ENCODE measurements at places on chromosomes 2 and 18.

DNA sequence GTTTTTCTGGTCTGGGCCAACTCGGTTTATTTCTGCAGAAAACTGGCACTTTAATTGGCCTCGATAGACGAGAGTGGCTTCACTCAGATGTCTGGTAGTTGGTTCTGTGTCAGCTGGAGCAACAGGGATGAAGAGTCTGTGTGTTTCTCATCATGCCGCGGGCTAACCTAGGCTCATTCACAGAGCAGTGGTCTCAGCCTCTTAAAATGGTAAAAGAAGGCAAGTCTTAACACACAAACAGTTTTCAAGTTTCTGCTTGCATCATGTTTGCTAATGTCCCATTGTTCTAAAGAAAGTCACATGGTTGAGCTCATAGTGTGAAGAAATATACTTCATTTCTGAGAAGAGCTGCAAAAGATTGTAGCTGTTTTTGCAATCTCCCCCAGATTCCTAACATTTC, 37.5 kb upstream of the ANXA4 start:
- peak; percentile 29 for DNase-seq

- DNase-seq, result no peak
Measured at GRCh38 chr2:229733611-229734245, 19.4 kb upstream of the DNER start.

- DNase-seq, result no peak
Measured at GRCh38 chr2:147456779-147457178, 388.1 kb upstream of the ACVR2A start.

DNA sequence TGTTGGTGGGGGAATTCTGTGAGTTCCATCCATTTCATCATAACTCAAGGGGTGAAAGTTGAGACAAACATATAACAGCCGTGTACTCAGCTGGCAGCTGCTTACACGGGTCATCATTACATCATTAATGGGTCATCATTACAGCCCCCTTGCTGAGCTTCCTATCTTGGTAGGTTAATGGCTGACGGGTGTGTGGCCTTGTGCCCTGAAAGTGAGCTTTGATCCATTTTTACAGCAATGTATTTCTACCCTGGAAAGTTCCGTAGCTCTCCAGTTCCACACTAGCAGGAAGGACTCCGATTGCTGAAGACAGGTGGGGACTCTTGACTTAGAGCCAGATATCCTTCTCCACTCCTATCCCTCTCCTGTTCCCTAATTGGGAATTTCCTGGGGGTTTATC, 105.2 kb upstream of the DLX2 start:
- peak; percentile 81 for DNase-seq

GRCh38 chr2:170226216-170226615, 48.3 kb downstream of the MYO3B start:
- DNase-seq, result no peak

DNA sequence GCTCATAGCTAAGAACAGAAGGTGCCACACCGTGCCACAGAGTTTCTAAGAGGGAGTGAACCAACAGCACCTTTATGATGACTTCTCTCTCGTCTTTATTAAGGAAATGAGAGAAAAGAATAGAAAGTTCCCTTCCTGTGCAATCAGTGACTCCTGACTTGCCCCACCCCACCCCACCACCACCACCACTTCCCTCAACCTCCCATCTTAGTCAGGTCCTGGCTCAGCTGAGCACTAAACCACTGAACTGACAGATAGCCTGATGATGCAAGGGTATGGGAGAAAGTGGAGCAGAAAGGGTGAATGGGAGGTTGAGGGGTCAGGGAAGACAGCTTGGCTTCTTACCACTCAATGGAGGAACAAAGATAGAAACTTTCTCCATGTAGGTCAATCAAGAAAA, 75.2 kb upstream of the RMDN2 start:
- DNase-seq, result no peak

GRCh38 chr2:63059793-63060471, 9.3 kb downstream of the OTX1 start:
- DNase-seq, result no peak

DNA sequence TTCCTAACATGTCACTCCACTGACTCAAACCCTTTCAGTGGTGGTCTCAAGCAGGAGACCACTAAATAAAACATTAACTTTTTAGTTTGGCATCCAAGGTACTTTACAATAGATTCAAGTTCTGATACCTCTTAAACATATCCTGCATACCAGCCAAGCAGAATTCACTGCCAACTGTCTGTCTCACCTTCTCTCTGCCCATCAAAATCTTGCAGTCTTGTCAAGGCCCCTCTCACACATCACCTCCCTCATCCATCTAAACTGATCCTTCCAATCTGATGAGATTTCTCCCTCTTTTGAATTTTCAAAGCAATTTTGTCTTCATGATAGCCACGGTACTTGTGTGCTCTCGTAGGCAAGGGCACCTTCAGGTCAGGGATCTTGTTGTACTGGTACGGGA, 43.7 kb downstream of the SATB2 start:
- no peak for DNase-seq

GRCh38 chr2:230137902-230138539, 69.3 kb upstream of the SLC16A14 start:
- DNase-seq, result no peak

- no peak for DNase-seq
Measured at GRCh38 chr2:136255648-136256461, 137.9 kb upstream of the CXCR4 start.

GRCh38 chr18:40041951-40042350, 1913.1 kb upstream of the PIK3C3 start:
- DNase-seq, result no peak

DNA sequence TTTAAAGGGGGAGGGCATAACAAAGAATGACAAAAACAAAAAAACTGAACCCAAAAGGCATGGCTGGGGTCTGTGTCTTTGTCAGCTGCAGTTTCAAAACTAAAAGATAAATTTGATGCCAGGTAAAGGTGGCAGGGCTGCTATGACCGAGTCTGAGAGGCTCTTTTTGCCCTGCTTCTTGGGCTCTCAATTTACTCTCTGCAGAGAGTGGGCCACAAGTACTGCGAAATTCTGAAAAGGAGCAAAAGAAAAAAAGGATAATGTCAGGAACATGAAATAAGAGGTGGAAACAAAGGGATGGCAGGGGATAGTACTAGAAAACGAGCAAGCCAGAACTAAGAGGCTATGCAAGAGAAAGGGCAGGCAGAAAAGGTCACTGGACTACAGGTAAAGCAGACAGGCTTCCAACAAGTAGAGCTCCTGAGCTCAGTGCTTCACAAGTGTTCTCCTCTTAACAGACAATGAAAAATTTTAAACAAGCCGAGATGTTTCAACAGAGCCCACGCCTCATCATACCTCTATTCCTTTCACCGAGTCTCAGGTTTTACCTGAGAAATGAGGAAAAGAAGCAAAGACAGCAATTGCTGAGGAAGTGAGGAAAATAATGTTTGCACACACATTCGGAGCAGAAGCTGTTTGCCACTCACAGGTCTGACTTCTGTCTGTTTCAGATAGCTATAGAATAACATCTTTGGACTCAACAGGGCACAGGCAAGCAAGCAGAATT, 7.3 kb downstream of the IRS1 start:
- peak; percentile 50 for DNase-seq

GRCh38 chr2:1744446-1745170, at the start of gene PXDN:
Gene PXDN (minus strand): TSS chr2:1744515. CDS start chr2:1744455, 60 bp downstream.
- peak; percentile 81 for DNase-seq

GRCh38 chr2:239096676-239097427, 249.0 kb downstream of the TWIST2 start:
- no peak for DNase-seq

- DNase-seq, result peak; percentile 93
Measured at GRCh38 chr2:237235383-237236095, 149.8 kb downstream of the COPS8 start.

- DNase-seq, result no peak
Measured at GRCh38 chr2:119734047-119734446, 25.7 kb upstream of the PTPN4 start.

- DNase-seq, result no peak
Measured at GRCh38 chr18:9648431-9649163, 34.2 kb upstream of the PPP4R1 start.

GRCh38 chr2:54585136-54585733, 129.1 kb downstream of the SPTBN1 start:
- no peak for DNase-seq

DNA sequence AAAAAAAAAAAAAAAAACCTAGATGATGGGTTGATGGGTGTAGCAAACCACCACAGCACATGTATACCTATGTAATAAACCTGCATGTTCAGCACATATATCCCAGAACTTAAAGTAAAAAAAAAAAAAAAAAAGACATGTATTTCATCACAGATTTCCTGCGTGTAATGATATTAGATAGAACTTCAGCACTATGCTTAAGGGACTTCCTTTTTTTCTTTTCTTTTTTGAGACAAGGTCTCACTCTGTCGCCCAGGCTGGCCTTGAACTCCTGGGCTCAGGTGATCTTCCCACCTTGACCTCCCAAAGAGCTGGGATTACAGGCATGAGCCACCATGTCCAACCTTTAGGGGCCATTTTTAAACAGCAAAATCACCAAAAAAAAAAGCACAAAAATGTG, 42.0 kb downstream of the NEURL3 start:
- no peak for DNase-seq

DNA sequence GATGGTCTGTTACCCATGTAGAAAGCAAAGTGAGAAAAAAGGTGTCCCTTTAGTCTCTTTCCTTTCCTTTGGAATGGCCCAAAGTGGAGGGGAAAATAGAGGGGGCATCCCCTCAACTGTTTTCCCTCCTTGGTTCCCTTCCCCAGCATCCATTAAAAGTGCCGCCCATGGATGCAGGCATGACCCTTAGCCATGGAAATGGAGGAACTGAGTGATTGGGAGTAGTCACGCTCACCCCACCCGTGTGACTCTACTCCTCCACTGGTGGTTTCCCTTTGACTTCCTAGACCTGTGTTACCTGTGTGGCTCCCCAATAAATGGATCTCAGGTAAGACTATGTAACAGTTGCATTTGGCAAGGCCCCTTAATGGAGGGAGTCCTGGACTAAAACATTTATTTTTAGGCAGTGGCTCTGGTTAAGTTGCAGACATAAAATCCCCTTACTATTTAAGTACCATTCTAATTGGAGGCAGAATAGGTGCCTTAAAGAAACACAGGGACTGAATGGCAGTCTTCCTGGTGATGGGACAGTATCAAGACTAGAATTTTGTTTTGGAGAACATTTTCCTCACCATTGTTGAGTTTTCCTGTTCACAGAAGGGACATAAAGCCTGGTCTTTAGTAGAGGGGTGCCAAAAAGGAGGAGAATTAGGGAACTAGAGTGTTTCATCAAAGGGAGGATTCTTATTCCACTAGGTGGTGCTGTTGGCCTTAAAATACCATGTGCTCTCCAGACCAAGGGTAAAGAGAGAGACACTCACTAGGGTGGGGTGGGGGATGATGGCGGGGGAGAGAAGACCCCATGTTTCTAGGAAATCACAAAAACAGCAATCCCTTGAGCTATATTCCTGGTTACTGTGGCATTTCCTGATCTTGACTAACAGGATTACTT, 25.7 kb upstream of the PLA2R1 start:
- peak; percentile 33 for DNase-seq

DNA sequence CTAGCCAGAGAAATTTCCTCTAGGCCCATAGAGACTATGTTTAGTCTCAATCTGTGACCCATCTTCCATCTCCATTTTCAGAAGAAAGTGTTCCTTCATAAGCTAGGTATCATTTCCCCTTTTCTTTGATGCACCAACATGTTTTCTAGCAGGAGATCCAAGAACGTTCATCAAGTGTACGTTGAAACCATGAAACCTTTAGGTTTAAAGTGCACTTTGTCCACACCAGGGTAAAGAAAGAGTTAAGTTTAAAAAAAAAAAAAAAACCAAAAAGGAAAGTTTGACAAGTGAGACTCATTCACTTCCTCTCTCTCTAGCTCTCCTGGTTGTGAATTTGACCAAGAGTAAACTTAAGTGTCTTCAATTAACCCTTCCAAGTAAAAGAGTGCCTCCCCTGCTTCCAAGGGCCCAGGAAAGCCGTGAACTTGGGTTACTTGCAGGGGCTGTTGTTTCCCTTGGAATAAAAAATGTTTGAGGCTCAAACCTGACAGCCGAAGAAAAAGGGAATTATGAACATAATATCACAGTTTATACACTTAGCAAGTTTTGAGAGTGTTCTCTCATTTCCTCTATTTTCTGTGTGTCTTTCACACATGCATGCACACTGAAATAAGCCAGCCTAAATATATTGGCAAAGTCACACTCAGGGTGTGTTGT, 56.7 kb downstream of the LBH start:
- no peak for DNase-seq

GRCh38 chr2:31202833-31203232, 14.5 kb downstream of the CAPN14 start:
- DNase-seq, result no peak

DNA sequence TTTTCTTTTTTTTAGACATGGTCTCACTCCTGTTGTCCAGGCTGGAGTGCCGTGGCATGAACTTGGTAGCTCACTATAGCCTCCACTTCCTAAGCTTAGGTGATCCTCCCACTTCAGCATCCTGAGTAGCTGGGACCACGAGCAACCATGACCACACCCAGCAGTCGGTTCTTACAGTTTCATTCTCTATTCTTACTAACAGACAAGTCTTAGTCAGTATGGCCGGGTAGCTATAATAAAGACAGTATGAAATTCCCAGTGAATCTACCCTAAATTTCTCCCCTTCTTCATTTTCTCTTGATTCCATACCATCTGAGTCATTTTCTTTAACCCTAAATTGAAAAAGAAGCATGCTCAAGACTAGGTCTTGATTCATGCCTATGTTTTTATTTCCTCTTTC, 775.3 kb upstream of the NRXN1 start:
- DNase-seq, result no peak

- peak; percentile 5 for DNase-seq
Measured at GRCh38 chr2:152682663-152683062, 34.6 kb downstream of the PRPF40A start.

- peak; percentile 80 for DNase-seq
Measured at GRCh38 chr2:199973703-199974102, 18.3 kb downstream of the MAIP1 start.

- no peak for DNase-seq
Measured at GRCh38 chr2:234533626-234534025, 36.7 kb upstream of the ARL4C start.

- DNase-seq, result peak; percentile 10
Measured at GRCh38 chr2:138071720-138072719, 107.7 kb downstream of the HNMT start.

- DNase-seq, result peak; percentile 47
Measured at GRCh38 chr2:171317492-171318125, 116.2 kb downstream of the METTL8 start.

- no peak for DNase-seq
Measured at GRCh38 chr2:54424555-54425163, 31.5 kb upstream of the SPTBN1 start.

- DNase-seq, result no peak
Measured at GRCh38 chr2:74297391-74297790, 45.8 kb downstream of the SLC4A5 start.

All from choroid plexus epithelial cell (primary cell).